ENCODE measurements at places on chromosomes 6 and 20.

DNA sequence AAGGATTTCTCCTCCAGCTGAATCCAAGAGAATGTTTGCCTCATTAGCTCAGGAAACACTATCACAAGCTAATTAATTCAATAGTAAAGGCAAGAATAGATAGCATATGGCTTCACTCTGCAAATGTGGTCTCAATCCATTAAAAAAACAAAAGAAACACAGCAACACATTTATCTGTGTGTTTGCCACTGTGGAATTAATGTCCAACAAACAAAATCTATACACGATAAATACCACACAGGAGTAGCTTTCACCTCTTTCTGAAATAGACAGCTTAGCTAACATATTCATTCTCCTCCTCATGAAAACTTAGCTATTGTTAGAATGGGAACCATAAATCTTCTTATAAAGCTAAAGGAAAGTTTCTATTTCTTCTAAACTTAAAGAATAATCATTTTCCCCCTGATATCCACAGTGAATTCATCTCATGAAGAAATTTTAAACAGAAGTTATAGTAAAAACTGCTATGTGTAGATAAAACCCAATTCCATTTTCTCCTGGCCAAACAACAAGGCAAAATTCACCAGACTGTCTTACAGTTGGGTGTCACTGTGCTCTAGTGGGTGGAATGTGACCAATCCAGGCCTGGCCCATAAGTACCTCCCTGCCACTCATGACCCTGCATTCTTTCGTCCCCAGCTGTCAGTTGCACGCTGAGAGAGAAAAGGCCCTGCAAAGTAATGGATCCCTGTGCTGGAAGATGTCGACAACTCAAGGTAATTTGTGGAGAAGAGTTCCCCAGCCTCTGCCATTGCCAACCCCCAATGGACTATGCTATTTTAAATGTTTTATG, 92.9 kb upstream of the NRSN1 start:
- no peak for DNase-seq

- no peak for DNase-seq
Measured at GRCh38 chr20:19631410-19631809, 126.6 kb upstream of the RIN2 start.

DNA sequence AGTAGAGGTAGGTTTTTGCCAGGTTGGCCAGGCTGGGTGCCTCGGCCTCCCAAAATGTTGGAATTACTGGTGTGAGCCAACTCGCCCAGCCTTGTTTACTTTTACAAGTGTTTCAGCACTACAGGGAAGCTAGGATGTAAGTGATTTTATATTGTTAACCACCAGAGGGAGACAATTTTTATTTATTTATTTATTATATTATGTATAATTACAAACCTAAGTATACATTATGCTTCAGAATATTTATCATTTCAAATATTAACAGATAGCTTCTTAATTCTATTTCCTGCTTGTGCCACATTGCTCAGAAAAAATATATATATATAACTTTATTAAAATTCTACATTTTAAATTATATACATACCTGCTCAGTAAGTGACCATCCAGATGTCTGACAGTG, 9.8 kb downstream of the MMUT start:
- DNase-seq = no peak

GRCh38 chr6:100382031-100382430, 82.7 kb downstream of the SIM1 start:
- DNase-seq = no peak
